Activated T-helper 1 cell treated with Interleukin-2 at 50 U/mL for 16 hours (primary cell): ENCODE measurements at places on chromosomes 11 and 22.

GRCh38 chr11:64910451-64911093, 6.4 kb downstream of the ATG2A start:
- DNase-seq, result no peak

- DNase-seq, result no peak
These were observed 44.5 kb downstream of the ZNF280B start for GRCh38 chr22:22463855-22464540.

- DNase-seq, result no peak
These were observed 4.9 kb downstream of the ALX4 start for GRCh38 chr11:44305026-44305469.

- no peak for DNase-seq
These were observed 51.0 kb upstream of the SC5D start for GRCh38 chr11:121241343-121242211.

DNA sequence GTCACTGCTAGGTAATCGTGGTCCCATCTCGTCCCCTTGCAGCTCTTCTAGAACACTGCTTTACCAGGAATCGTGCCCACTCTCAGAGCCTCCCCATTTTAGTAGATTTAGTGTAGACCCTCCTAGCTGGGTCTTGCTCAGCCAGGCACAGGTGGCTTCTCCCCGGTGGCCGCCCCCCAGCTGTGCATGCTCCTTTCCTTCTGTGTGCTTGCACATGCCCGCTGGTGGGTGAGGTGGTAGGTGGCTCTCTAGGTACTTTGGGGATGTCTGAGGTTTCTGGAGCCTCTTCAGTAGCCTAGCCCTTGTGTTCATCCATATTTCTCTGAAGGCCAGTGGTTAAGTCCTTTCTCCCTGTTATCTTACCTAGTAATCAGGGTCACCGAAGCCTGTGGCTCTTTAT, 5.6 kb downstream of the TUB start:
- DNase-seq, result no peak

DNA sequence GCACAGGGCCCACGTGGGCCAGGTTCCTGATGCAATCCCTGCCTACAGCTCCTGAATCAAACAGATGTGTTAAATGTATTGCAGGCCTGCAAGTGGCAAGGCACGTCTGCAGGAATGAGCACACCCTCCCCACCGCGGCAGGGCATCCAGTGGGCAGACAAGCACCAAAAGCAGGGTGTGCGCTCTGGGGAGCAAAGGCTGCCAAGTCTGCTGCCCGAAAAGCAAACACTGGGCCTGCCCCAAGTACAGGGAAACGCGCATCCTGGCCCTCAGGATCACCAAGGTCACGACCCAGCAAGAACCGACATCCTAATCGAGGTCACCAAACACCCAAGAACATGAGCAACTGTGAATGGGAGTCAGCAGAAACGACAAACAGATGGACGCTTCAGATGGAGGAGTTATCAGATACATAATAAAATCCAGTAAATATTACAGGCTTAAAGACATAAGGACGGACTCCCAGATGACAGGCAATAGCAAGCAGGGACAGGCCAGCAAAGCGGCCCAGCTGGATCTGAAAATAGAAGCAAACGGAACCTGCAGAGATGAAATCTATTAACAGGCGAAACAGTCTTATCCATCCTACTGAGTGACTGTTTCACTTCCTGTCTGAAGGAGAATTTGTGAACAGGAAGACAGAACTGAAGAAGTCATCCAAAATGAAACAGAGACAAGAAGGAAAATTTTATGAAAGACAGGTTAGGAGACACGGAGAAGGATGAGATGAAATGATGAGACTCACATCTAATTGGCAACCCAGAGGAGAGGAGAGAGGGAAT, 26.7 kb downstream of the CARS1 start:
- DNase-seq, result no peak

GRCh38 chr11:26632691-26633159, 60.7 kb upstream of the MUC15 start:
- DNase-seq, result no peak

DNA sequence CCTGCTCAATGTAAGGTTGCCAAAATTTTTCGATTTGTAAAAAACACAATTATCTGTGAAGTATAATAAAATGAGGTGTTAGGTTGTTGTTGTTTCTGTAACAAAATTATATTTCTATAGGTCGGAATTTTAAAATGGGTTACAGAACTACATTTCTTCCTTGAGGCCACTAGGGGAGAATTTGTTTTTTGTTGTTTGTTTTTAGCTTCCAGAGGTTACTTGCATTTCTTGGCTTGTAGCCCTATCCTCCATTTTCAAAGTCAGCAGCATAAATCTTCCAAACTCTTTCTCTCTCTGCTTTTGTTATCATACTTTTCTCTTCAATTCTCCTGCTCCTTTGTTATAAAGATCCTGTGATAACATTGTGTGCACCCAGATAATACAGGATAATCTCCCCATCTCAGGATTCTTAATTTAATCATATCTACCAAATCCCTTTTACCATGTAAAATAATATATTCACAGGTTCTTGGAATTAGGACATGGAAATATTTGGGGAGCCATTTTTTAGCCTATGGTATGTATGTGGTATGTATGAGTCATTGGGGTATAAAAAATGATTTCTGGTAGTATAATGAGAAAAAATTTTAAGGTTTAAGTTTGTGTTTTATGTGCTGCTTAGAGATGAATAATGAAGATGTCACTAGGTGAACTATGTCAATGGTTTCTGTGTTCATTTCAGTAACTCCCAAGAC, 9.4 kb upstream of the PATL1 start:
- no peak for DNase-seq

DNA sequence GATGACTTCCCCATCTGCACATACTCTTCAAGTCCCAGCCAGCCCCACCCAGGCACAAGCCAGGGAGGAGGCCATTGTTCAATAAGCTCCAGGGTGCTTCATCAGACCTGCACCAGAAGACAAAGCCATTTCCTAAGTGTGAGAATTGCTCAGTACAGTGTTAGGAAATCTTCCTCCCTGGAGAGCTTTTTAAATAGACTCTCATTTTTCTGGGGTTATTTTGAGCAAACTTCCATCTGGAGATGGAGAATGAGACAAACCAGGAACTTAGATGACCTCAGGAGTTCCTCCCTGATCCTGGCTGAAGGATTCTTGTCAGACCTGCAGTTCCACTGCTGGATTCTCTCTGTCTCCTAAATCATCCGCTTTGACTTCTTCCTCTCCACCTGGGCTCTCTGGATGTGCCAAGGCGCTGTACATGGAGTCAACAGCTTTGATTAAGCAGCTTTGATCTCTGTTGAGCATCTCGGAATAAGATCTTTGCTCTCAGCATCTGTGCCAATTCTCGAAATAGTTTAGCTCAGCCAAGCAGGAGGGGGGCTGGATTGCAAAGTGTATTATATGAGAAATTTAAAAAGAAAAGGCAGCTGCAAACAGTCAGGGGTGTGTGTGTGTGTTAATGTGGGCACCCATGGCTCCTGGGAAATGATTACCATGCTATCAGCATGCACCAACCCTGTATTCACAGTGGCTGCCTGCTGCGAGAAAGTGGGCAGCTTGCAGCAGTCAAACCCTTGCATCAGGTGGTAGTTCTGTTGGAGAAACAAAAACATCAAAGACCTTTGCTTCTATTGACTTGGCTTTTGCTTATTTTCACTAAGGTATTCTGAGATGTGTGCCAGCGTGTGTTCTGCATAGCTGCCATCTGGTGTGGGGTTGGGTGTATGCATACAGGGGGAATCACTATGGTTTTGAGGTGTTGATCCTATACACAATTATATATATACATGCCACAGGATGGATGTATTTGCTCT, 70.2 kb upstream of the NAV2 start:
- no peak for DNase-seq

GRCh38 chr11:57008373-57008772, 19.7 kb downstream of the OR5AK2 start:
- DNase-seq, result no peak

DNA sequence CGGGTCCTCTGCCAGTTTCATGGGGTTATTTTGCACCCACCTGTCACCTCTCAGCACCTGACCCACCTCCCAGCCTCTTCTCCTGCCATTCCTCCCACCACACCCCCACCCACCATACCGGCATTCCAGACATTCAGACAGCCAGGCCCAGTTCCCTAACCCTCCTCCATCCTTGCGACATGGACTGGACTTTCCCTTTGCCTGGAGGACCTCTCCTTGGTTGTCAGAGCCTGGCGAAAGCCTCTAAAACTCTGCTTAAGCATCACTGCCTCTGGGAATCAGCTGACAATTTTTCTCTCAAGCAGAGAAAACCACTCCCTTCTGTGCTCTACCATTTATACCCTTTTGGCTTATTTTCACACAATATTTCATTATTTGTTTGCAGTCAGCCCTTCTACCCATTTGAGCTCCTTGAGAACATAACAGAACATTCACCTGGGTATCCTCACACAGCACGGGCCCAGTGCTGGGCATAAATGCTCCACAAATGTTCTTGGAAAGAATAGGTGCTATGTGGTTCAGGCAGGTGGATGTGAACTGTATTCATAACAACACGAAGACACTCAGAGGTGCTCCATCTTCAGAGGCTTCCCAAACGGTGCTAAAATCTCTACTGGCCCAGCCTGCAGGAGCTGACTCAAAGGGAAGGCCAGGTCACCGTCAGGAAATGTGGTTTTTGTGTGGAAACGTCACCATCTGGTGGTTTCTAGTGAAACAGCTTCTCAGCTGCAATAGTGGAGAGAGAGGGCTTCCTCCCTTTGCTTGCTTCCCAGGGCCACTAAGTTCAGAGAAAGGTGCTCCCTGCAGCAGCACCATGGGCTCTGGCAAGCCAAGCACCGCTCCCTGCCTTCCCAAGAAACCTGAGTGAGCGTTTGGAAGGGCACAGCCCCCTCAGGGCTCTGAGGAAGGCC, 10.4 kb downstream of the SPATA19 start:
- no peak for DNase-seq

DNA sequence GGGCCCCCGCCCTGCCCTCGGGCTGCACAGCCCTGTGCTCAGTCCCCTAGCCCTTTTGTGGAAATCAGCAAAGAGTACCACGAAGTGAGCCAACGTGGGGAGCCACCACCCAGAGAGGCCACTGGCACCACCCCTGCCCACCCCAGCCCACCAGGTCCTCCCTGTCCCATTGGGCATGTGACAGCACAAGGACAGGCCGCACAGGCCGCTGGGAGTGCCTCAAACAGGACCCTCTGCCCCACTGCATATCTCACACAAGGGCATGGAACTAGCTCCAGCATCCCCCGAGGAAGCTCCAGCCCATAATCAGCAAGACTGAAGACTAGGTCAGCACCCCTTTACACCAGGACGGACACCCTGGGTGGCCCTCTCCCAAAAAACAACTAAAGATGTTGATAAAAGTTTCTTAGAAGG, 29.7 kb downstream of the GNB1L start:
- no peak for DNase-seq
